ENCODE measurements at places on chromosomes 12 and 14. TPM values are rescaled to one million over a fixed set of nuclear protein-coding genes. Genes with fewer than 3 reads are reported as not detected.
A peak's percentile ranks its signal among the peaks of the same experiment; 100 is the strongest.

- DNase-seq, result no peak
Observed at GRCh38 chr12:111327474-111327873, 41.4 kb downstream of the PHETA1 start.

GRCh38 chr12:3655328-3655900 is 97.5 kb downstream of the CRACR2A start:
- DNase-seq, result no peak

Gene PMCH
- not detected for polyA plus RNA-seq

DNA sequence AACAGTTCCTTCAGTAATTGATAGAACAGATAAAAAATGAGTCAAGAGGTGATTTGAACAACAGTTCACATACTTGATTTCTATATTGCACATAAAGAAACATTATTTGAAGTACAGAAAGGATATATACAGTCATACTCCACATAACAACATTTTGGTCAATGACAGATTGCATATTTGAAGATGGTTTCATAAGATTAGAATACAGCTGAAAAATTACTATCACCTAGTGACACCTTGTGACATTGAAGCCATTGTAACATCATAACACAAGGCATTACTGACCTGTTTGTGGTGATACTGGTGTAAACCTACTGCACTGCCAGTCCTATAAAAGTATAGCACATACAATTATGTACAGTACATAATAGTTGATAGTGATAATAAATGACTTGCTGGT is 43.1 kb upstream of the ABCC9 start:
- no peak for DNase-seq

GRCh38 chr12:31817120-31817519 is 88.3 kb upstream of the AMN1 start:
- no peak for DNase-seq

GRCh38 chr14:71363946-71364925 is 457.0 kb downstream of the PCNX1 start:
- no peak for DNase-seq

DNA sequence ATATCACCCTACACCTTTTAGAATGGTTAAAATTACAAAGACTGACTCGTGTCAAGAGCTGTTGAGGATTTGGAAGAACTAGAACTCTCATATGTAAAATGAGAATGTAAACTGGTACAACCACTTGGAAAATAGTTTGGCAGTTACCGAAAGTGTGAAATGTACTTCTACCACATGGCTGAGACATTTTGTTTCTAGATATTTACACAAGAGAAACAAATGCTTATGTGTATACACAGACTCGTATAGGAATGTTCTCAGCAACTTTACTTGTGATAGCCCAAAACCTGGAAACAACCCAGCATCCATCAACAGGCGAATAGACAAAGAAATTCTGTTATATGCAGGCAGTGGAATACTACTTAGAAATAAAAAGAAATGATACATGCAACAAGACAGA is 103.0 kb downstream of the BRMS1L start:
- no peak for DNase-seq

Gene COX8C
- not detected for polyA plus RNA-seq

GRCh38 chr14:30445011-30445793 is 113.8 kb upstream of the G2E3 start:
- no peak for DNase-seq

- DNase-seq, result peak; percentile 16
Observed at GRCh38 chr14:85416771-85417170, 113.2 kb upstream of the FLRT2 start.

Gene ABCC9
- 2.0 TPM for polyA plus RNA-seq

Gene MYF6
- polyA plus RNA-seq, result not detected

Gene TEX52
- not detected for polyA plus RNA-seq

GRCh38 chr14:32005628-32006027 is 71.5 kb upstream of the ARHGAP5 start:
- DNase-seq, result no peak

Gene TDRD9
- 0.05 TPM for polyA plus RNA-seq

Gene WNK1
- polyA plus RNA-seq, result 52.4 TPM

GRCh38 chr14:53620890-53621289 is 335.7 kb downstream of the BMP4 start:
- no peak for DNase-seq

DNA sequence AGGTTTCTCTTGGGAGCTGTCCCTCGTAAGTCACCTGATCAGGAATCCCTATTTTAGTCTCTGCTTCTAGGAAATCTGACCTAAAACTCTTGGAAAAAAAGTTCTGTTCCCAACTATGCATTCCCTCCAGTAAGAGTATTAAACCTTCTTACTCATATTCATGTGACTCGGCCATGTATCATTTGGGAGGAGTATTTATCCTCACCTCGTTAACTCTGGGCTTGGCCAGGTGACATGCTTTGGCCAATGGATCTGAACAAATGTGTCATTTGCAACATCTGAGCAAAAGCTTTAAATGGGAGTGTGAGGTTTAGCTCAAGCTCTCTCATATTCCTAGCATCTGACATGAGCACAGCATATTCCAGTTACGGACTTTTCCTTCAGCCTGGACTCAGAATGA is 226.8 kb downstream of the NUAK1 start:
- no peak for DNase-seq

GRCh38 chr14:97274626-97275025 is 477.4 kb downstream of the VRK1 start:
- no peak for DNase-seq

Gene ZC2HC1C
- polyA plus RNA-seq, result 0.45 TPM

Gene SART3
- 28.5 TPM for polyA plus RNA-seq

DNA sequence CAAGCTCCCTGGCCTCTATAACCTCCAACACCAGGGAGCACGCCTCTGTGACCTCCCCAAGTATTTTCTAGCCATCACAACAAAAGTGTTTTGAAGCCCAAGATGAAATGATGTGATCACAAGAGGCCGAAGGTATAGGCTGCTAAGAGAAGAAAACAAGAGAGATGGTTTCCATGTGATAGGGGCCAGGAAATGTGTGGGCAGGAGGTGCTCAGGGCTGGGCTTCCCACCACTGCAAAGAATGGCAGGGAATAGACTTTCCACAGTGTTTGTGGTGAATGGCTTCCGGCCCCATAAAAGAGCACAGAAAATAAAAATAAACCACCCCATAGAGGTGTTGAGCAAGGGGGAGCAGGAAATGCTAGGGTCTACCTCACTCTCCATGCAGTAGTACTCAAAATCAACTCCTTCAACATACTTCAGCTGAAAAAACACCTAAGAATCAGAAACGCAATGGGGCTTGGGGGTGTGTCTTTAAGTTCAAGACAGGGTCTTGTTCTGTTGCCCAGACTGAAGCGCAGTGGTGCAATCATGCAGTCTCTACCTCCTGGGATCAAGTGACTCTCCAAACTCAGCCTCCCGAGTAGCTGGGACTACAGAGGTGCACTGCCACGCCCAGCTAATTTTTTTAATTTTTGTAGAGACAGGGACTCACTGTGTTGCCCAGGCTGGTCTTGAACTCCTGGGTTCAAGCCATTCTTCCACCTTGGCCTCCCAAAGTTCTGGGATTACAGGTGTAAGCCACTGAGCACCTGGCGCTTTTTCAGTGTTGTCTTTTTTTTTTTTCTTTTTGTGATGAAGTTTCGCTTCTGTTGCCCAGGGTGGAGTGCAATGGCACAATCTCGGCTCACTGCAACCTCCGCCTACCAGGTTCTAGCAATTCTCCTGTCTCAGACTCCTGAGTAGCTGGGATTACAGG is 27.1 kb downstream of the DAD1 start:
- no peak for DNase-seq

DNA sequence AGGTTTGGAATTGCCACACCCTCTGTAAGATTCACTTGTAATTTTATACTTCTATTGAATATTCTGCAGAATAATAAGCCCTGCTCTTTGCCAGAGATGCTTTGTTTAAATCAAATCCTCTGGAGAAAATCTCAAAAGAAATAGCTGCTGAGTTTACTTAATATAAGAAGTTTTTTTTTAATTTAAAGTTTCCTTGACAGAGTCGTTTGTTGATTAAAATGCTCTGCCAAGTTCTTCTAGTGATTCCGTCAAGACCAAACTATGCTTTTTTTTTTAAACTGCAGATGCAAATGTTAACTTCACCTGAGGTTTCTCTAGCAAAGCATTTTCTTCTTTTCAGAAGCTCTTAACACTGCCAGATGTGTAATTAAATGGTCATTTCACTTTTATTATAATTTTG is 13.4 kb upstream of the NAV3 start:
- no peak for DNase-seq

Gene KLRC3
- not detected for polyA plus RNA-seq

DNA sequence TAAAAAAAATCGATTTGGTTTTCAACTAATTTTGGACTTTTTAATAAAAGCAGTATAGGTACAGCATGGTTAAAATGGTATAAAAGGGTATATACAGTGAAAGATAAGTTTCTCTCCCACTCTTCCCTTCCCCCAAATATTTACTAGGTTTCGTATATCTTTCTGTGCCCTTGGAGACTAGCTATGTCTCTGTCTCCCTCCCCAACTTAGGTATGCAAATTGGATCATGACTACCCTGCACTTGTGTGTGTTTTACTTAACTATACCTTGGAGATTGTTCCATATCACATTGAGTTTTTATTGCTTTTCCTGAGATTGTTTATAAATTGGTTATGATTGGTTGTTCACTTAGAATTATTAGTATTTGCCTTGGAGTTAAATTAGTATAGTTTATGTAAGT is 19.4 kb downstream of the AEBP2 start:
- no peak for DNase-seq

Gene BHLHE41
- polyA plus RNA-seq, result 0.96 TPM

Gene NTF3
- 28.7 TPM for polyA plus RNA-seq

DNA sequence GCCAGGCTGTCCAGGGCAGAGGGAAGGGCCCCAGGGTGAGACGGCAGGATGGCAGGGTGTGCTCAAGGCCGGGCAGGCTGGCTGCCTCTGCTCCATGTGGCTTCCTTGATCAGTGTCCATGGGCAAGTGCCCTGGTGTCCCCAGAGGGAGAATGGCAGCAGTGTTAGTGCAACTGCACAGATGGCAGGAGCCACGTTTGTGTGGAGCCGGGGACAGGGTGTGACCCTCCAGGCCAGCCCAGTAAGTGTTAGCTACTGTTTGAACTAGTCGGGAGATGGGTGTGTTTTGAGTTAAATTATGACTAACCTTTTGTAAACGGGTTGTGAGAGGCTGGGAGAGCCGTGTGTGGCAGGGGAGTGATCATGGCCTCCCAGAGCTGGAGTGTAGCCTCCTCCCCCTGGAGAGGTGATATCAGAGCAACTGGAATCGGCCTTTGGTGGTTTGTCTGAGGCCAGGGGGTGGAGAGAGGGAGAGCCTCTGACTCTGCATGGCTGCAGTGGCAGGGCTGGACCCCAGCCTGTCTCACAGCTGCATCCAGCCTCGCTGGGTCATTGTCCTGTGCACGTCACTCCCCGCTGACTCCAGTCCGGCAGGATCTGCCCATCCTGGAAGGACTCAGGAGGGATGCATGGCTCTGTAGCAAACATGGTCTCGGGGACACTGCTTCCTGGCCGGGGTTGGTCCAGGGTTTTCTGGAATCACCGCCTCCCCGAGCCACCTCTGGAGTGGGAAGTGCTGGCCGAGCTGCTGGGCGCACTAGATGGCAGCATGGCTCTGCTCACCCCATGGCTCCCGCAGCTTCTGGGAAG is 27.8 kb downstream of the AACS start:
- DNase-seq, result no peak

- no peak for DNase-seq
Observed at GRCh38 chr14:71591231-71591630, 341.0 kb upstream of the RGS6 start.

- no peak for DNase-seq
Observed at GRCh38 chr12:70052476-70052875, 190.8 kb upstream of the CNOT2 start.

Gene CYP46A1
- 0.14 TPM for polyA plus RNA-seq

GRCh38 chr12:63025116-63025515 is 90.2 kb upstream of the PPM1H start:
- no peak for DNase-seq

Gene SPSB2
- polyA plus RNA-seq, result 3.7 TPM

DNA sequence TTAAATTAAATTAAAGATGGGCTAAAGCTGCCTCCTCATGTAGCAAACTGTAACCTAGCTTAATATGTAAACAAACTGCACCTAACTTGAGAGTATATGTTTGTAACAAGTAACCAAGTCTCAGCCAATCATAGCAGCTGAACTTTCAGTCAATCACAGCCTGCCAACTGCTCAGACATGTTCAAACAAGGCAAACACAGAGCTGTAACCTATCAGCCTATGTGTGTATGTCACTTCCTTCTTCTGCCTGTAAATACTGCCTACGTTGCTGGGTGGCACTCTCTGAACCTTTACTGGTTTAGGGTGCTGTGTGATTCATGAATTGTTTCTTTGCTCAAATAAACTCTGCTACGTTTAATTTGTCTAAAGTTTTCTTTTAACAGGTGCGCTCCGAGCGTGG is 2.9 kb downstream of the SERPINA6 start:
- DNase-seq, result no peak

GRCh38 chr12:92827836-92828431 is 101.2 kb downstream of the EEA1 start:
- DNase-seq, result no peak

- no peak for DNase-seq
Observed at GRCh38 chr14:79281244-79282152, 929.8 kb downstream of the DIO2 start.

Gene ASB2
- 1.6 TPM for polyA plus RNA-seq

DNA sequence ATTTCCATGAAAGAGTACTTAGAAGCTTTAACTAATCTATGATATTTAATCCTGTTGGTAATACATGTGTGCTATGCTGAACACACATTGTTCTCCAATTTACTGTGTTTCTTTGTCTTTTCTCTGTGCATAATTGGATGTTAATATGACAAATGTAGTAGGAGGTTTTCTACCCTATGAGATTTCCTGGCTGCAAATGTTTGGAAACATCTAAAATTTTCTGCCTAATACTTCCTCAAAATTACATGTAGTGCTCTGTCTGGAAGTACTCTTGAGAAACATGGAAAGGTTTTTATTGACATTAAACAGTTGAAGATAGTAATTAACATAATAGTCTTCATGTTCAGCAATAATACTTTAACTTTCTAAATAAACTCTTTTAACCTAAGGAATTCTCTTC is 213.0 kb downstream of the KITLG start:
- DNase-seq, result no peak

Gene COQ5
- 47.1 TPM for polyA plus RNA-seq

All from AG04450 (cell line).